Glomerular endothelial cell (primary cell): ENCODE measurements at places on chromosomes 3 and 15. TPM values are rescaled to one million over a fixed set of nuclear protein-coding genes. Genes with fewer than 3 reads are reported as not detected.

DNA sequence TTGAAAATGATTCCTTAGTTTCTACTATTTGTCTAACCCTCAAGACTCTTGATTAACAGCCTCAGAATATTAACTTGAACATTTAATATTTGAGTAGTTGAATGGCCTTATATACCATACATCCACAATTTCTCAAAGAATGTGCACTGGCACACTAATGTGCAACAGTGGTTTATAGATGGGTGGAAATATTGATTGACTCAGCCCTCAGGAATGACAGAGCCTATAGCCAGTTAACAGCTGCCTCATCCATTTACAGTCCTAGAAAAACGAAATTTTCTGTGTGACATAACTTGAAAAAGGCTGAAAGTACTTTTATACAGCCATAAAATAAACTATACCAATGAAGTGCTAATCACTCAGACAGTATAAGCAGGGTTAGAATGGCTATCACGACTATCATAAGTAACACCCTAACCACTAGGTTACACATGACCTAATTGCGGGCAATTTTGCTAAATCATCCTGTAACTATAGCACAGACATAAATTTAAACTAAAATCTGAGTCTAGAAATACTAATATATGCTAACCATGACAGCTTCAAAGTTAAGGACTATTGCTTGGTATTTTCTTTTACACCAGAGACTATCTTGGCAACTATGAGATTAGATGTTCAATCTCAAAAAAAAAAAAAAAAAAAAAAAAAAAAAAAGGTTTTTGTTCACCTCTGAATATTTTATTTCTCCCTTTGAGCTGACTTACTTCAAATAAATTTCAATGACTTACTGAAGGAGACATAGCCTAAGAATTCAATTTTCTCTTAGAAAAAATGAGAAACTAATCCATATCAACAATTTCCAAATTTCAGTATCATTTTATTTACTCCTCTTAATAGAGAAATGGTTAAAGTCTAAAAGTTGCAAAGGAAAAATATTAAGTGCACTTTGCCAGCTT, 9.3 kb downstream of the SECISBP2L start:
- DNase-seq, result no peak

GRCh38 chr15:74050127-74050526, 32.2 kb downstream of the GOLGA6A start:
- no peak for DNase-seq

DNA sequence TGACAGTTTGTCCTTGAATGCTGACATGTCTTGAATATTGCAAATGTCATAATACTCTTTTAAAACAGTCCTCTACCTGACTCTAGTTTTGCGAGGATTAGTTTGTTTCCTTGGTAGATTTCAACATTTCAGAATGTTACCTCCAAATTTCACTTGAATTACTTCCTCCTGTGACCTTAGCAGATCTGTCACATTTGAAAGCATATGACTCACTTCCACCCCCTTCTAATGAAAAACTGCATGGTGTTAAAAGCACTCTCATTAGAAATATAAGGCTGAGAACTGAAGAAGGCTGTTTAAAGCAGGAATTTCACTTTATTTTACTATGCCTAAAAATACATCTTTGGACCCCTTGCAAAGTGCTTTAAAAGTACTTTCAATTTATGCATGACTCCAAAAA, 598.7 kb upstream of the TGFBR2 start:
- DNase-seq, result no peak

The GATM gene
- not detected in 2 replicates for total RNA-seq

The TIMP4 gene
- 0.10 TPM in 1 of 2 replicates, not detected in the other for total RNA-seq

GRCh38 chr15:36831904-36832287, 252.5 kb downstream of the CDIN1 start:
- DNase-seq, result no peak

- no peak for DNase-seq
Observed at GRCh38 chr3:194623449-194624290, 9.5 kb downstream of the TMEM44 start.

The OSBPL10 gene
- 66.9 and 80.4 TPM in 2 replicates for total RNA-seq

- no peak for DNase-seq
Observed at GRCh38 chr3:23071296-23071695, 131.8 kb upstream of the UBE2E2 start.

The COL6A6 gene
- total RNA-seq, result not detected in 2 replicates

DNA sequence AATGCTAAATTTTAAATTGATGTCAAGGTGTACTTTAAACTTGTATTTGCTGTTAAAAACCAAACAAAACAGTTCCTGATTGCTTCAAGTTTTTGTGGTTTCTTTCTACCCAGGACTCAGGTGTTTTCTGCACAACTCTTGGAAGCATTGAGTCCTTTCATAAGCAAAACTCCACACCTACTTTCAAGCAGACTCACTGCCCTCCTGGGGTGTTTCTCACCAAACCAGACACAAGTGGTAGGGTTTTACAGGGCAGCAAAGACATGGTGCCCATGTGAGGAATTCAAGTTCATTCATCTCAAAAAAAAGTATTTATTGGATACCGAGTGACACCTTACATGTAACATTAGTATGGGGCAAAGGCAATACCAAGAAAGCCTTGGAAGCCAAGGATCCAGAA, 146.7 kb upstream of the BNIP2 start:
- no peak for DNase-seq

- peak; percentile 14 for DNase-seq
Observed at GRCh38 chr3:25046911-25047771, 380.9 kb upstream of the RARB start.

GRCh38 chr3:157284688-157285087, 124.7 kb upstream of the CCNL1 start:
- no peak for DNase-seq

- no peak for DNase-seq
Observed at GRCh38 chr15:22877607-22878006, 39.1 kb downstream of the NIPA2 start.

The WNT7A gene
- total RNA-seq, result 0.24 TPM in 1 of 2 replicates, not detected in the other

The RTP3 gene
- total RNA-seq, result not detected in 2 replicates

DNA sequence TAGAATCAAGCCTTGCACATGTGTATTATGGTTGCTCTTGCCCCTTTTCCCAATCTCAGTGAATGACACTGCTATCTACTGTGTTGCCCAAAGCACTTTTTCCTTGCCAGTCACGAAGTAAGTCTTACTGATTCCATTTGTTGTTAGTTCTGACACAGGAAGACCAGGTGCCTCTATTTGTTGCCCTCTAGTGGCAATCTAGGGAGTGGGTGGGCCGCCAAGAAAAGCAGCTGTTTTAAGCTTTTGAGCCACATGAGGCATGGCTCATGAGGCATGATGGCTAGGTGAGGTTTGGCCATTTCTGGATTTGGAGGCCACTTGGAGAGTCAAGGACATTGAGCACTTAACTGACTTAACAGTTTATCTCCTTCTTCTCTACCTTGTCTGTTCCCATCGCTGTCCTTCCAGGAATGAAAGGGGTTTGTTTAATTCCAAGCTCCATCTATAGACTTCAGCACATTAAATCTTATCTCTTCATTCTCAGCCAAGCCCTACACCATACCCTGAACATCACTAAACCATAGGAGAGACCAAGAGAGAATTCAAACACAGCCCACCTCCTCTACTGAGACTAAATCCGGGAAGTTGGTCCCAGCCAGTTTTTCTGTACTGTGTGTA, 103.1 kb downstream of the HCN4 start:
- DNase-seq, result no peak

The PGBD4 gene
- 1.1 and 1.5 TPM in 2 replicates for total RNA-seq

GRCh38 chr3:4751029-4751501, 228.2 kb upstream of the BHLHE40 start:
- DNase-seq, result no peak

The CCDC80 gene
- 7.6 and 16.2 TPM in 2 replicates for total RNA-seq

DNA sequence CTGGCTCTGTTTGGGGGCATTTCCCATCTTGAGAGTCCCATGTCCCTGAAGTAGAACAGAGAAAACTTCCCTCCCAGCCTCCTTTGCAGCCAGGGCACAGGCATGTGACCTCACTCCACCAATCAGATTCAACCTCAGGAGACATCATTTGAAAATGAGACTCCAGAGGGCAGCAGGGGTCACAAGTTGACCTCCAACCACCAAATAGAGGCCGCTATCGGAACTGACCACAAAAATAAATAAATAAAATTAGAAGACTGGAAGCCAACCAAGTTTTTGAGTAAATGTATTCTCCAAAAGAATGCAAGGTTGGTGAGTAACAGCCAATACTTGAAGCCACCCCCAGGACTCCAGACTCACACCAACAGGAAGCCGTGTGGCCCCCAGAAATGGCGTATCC, 106.5 kb downstream of the CHSY1 start:
- DNase-seq, result no peak

DNA sequence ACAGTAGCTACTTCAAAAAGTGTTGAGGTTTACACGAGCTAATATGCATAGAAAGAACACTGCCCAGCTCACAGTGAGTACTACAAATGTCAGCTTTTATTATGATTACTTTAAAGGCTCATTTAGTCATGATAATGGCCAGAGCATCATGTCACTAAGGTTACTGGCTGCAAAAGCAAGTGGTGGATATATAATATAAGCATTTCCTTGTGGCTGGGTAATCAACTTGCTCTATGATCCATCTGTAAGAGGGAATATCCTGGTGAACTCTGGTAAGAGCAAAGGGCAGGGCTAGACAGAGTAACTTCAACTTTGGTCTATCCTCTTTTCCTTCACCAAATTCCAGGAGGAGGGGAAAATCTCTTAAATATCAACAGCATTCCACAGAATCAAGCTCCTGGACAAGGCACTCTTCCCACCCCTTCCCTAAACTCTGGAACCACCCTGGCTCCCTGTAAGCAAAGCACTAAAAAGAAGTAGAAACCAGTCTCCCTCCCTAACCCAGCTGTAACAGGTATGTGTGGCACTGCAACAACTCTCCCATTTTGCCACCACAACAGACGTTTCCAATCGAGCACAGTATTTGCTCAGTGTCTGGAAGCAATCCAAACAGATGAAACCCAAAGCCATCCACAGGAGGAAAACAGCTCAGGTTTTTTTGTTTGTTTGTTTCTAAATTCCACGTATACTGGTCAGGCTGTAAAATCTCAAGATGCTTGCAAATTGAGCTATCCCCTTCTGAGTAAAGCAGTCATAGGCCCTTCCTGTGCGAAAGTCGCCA, 13.4 kb downstream of the B4GALT4 start:
- DNase-seq, result no peak

GRCh38 chr3:127209840-127210653, 17.1 kb downstream of the PRR23E start:
- DNase-seq, result no peak

The ZXDC gene
- total RNA-seq, result 17.9 and 25.7 TPM in 2 replicates

- DNase-seq, result no peak
Observed at GRCh38 chr3:150391161-150391560, 16.9 kb upstream of the TSC22D2 start.

The SLC9C1 gene
- not detected in 2 replicates for total RNA-seq

The OIP5 gene
- 2.5 and 2.9 TPM in 2 replicates for total RNA-seq

GRCh38 chr15:75775296-75776064, 62.8 kb upstream of the CSPG4 start:
- no peak for DNase-seq

- no peak for DNase-seq
Observed at GRCh38 chr3:19146685-19147650, 1.3 kb upstream of the KCNH8 start.

- no peak for DNase-seq
Observed at GRCh38 chr15:25900901-25901300, 37.8 kb upstream of the ATP10A start.

The RTP1 gene
- total RNA-seq, result not detected in 2 replicates

DNA sequence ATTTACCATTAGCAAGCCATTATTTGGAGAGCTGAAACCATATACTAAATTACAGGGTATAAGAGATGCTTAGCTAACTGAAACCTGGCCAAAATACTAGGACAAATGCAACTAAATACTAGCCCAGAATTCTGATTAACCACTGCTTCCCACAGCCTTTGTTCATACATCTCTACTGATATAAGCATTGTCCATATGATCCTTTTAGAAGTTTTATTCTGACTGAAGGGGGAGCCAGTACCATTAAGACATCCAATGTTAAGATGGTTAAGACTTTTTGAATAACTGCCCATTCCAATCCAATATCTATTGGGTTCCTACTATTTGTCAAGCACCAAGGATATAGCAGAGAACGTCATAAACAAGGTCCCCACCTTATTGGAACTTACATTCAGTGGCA, 421.3 kb downstream of the FOXP1 start:
- no peak for DNase-seq

- no peak for DNase-seq
Observed at GRCh38 chr15:76342382-76343201, 6.0 kb downstream of the ISL2 start.

DNA sequence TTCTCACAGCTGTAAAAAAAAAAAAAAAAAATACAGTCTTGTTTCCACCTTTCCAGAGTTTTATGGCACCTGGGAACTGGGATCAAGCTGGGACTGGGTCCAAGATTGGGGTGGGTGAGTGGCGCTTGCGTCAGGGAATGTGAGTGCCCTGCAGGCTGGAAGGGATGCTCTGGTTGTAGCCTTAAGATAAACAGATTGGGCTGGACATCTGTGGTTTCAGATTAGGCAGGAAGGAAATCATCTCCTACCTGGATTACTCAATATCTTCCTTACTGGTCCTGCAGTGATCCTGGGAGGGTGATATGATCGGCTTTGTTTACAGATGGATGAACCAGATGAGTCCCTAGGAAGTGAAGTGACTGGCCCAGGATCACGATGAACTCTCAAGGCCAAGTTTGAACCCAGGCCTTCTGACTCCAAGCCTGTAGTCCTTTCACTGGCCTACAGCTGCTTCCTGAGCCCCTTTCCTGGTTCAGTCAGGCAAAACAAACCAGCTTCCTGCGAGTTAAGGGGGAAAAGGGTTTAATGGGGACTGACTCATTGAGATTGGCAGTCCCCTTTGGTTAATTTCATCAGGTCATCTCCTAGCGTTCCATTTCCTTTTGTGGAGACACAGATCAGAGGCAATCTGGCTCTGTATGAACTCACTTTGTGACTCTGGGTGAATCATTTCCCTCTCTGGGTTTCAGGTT, 179.8 kb downstream of the THSD4 start:
- peak; percentile 99 for DNase-seq
